Fibroblast of skin of abdomen (primary cell): ENCODE measurements at places on chromosomes 4 and X.

DNA sequence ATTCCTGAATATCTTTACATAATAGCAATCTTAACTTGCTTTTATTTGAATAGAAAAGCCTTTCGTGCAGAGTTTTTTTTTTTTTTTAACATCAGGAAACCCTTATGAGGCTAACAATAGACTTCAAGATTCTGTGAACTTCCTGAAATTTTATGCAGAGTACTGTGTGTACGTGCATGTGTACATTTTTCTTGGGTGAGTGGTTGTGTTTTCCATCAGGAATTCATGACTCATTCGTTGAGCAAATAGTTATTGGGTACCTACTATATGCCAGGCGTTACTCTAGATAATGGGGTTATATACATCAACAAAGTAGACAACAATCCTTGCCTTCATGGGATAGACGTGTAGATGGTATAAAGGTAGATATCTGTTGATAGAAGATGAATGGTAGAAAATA is 59.1 kb downstream of the MRPL1 start:
- peak; percentile 90 for DNase-seq

GRCh38 chr4:126241634-126242033 is 926.9 kb downstream of the FAT4 start:
- peak; percentile 77 for DNase-seq

GRCh38 chr4:183636503-183636902 is 22.5 kb downstream of the RWDD4 start:
- DNase-seq: no peak

DNA sequence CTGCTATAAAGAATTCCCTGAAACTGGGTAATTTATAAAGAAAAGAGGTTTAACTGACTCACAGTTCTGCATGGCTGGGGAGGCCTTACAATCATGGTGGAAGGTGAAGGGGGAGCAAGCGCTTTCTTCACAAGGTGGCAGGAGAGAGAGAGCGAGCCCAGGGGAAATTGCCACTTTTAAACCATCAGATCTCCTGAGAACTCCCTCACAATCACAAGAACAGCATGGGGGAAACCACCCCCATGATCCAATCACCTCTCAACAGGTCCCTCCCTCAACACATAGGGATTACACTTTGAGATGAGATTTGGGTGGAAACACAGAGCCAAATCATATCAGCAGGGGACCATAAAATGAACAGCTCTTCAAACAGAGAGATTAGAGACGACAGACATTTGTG is 198.6 kb downstream of the MAGEB5 start:
- no peak for DNase-seq

- DNase-seq: no peak
Measured at GRCh38 chr4:90001023-90001422, 106.4 kb downstream of the MMRN1 start.

GRCh38 chr4:75745161-75745560 is 20.8 kb downstream of the USO1 start:
- peak; percentile 51 for DNase-seq

GRCh38 chr4:90349636-90350035 is 222.4 kb downstream of the CCSER1 start:
- no peak for DNase-seq

- no peak for DNase-seq
Measured at GRCh38 chrX:75155447-75155826, 646 bp downstream of the ABCB7 start.

DNA sequence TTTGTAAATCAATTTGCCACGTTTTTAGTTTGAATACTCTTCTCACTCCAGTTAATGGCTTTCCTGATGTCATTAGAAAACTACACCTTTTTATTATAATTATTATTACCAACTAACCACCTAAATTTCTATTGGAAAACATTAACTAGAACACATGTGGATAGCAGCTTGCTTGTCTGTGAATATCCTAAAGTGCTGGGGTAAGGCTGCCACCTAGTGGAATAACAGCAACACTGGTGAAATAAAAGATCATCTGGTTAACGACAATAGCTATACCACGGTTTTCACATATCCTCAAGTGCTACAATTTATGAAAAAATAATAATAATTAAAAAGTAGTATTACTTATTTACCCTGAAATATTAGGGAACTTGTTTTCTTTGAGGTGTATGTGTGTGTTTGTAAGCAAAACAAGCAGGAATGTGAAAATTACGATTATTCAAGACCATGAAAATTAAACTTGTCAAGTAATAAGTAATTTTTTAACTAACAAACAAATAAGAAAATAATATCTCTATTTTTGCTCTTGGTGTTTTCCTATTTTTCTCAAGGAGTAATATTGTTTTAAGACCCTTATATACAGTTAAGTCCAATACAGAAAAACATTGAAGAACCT is 130.1 kb upstream of the TECRL start:
- peak; percentile 43 for DNase-seq

GRCh38 chr4:66059136-66059535 is 388.8 kb upstream of the EPHA5 start:
- DNase-seq: no peak

GRCh38 chrX:139201924-139202323 is 328.6 kb upstream of the F9 start:
- DNase-seq: no peak

- DNase-seq: peak; percentile 50
Measured at GRCh38 chr4:138727731-138728130, 287.9 kb upstream of the NOCT start.

DNA sequence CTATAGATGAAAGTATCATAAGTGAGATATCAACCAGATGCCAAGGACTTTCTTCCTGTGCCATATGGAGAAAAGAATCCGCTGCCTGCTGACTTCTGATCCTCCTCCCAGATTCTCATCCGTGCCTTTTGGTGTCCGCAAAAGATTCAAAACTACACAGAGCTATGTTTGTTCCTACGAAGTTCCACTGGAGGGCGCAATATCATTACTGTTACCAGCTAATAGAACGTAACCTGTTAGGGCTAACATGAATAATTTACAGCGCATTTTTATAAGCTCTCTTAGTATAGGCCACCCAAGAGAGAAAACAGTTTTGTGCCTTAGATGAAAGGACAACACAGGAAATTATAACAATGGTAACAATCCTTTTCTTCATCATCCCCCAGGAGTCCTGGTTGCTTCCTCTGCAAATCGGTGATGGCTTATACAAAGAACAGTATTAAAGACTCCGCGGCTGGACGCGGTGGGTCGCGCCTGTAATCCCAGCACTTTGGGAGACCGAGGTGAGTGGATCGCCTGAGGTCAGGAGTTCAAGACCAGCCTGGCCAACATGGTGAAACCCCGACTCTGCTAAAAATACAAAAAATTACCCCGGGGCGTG is 22.8 kb upstream of the CENPVL3 start:
- DNase-seq: peak; percentile 36

DNA sequence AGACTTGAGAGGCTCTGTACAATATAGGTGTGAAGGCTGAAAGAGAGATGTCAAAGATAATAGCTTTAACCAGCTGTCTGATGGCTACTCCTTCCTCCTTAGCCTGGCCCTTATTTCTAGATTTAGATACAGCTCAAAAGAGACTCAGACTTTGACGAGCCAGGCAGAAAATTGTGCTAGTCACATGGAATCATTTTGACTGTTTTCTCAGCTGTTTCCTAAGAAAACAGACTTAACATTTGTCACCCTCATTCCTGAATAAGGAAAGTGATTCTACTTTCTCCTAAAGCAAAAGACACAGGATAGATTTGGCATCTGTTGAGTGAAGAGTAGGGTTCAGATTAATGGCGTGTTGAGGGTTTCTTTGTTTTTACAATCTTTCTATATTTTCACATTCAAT is 340.7 kb downstream of the DHX15 start:
- no peak for DNase-seq

DNA sequence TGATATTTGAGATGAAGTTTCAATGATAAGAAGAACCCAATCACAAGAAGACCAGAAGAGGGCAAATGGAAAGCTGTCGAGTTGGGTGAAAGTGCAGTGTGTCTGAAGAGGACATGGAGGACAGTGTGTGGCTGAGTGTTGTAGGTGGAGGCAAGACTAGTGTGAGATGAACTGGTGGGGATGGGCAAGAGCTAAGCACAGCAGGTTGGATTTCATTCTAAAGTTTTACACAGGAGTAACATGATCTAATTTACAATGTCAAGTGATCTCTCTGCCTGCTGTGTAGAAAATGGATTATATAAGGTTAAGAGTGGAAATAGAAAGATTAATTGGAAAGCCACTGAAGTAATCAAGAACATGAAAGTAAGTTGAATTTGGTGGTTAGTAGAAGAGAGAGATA is 208.6 kb upstream of the ETNPPL start:
- no peak for DNase-seq

DNA sequence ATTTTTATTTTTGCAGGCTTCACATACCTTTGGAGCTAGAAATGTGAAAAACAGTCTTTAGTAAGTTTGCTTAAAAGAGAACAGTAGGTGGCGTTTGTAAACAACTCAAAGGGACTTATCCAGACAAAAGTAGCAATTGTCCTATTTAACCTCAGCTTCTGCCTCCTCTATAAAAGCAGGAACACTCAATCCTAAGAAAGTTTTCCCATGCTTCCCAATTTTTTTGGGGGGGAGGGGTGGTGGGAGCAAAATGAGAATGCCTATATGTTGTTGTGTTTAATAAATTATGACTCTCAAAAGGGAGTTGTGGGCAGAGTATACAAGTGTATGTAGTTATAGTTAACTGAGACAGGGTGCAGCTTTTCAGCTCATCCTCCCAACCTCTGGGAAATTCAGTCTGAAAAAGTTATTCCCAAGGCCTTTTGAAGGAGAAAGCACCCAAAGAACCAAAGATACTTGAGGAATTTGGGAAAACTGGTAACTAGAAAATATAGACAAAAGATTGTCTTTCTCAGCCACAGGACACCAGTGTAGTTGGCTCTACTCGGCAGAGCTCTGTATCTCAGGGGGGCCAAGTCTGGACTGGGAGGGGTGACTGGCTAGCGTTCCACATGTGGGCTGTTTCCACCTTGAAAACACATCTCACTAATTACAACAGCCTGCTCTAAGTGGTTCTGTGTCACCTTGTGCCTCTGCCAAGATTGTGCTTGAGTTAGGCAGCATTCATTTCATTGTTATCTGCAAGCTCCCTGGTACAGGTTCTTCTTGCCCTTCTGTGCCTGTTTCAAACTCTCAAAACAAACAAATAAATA is 2.8 kb downstream of the SFRP2 start:
- DNase-seq: peak; percentile 40

DNA sequence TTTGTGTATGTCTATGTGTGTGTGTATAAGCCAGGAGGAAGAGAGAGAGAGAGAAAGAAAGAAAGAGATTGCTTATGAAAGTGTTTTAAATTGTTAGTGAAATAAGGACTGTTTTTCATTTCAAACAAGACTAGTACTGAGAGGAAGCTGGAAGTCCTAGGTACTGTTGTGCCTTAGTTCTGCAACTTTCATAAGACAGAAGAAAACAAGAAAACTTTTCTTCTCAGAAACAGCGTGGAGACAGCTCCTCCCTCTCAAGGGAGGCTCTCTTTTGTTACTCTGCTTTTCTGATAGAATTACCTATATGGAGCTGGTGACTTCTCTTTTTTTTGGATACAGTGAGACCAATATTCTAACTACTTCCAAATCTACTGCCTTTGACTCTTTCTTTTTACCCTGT is 62.5 kb downstream of the BANK1 start:
- no peak for DNase-seq

- DNase-seq: no peak
Measured at GRCh38 chr4:37132975-37133360, 111.6 kb upstream of the NWD2 start.

- DNase-seq: no peak
Measured at GRCh38 chr4:148444296-148445070, 2.3 kb upstream of the NR3C2 start.

DNA sequence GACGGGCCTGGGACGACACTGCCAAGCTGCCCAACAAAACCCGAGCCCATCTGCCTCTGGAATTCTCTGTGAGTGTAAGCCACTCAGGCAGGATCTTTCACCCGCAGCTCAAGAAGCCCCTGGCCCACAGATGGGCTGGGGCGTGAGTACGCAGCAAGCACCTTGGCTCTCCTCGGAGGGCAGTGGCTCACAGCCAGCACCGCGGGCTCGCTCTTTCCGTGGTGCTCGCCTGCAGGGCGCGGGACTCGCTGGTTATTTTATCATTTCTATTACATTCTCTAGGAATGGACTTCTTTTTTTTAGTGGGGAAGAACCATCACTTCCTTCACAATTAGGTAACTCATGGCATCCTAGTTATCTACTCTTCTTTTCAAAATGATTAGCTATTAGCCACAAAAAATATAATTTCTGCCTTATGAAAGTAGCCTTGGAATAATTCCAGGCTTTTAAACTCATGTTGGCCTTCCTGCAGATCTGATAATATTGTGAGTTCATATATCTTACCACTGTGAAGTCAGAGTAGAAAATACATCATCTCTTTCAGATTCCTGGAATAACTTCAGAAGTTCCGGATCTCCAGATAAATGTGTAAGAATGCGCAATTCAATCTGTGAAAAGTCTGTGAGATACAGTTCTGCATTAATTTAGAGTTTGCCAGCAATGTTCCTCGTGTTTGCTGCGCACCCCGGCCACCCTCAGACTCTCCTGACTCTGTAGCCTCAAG is 68.6 kb downstream of the NAT8L start:
- DNase-seq: no peak

DNA sequence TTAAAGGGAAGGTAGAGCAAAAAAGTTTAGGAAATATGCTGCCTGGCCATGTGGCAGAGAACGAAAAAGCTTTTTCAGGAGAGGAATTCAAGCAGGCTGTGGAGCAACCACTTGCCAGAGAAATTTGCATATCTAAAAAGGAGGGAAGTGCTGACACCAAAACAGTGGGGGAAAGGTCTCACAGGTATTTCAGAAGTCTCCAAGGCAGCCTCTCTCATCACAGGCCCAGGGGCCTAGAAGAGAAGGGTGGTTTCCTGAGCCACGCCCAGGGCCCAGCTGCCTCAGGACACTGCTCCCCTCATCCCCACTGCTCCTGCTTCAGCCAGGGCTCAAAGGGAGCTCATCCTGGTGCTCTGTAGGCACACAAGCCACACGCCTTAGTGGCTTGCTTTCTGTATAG is 29.9 kb upstream of the STS start:
- no peak for DNase-seq

DNA sequence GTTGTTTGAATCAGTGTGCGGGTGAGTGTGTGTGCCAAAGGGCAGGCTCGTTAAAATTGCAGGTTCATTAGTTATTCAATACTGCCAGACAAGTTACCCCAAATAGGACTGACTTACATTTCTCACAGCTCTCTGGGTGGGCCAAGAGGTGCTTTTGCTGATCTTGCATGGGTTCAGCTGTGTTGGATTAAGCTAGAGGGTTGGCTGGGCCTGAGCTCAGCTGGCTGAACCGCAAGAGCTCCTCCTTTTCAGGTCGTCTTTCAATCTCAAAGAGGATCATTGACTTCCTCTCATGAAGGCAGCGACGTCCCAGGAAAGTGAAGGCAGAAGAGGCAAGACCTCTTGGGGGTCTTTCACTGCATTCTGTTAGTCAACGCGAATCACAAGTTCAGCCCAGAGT is 343.3 kb upstream of the FRG1 start:
- no peak for DNase-seq

DNA sequence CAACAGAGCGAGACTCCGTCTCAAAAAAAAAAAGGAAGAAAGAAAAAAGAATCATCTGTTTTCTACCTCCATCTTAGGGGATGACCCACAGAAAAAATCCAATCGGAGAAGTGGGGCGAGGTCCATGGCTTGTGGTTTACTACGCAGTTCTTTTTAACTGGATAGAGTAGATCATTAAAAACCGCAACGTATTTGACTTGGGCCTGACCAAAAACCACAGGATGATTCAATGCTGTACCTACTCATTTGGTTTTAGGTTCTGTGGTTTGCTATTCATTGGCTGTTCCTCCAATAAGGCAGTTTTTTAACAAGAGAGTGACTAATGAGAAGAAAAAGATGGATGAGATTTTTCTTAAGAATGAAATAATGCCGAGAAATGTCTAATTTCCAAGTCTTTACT is 83.7 kb downstream of the FREM3 start:
- DNase-seq: peak; percentile 49

- DNase-seq: peak; percentile 31
Measured at GRCh38 chrX:8738588-8739189, 6.8 kb upstream of the ANOS1 start.
